DMS79 (cell line): ENCODE measurements at places on chromosomes 4 and X.

GRCh38 chr4:56674984-56675383 is 6.1 kb downstream of the HOPX start:
- peak; percentile 46 for DNase-seq

DNA sequence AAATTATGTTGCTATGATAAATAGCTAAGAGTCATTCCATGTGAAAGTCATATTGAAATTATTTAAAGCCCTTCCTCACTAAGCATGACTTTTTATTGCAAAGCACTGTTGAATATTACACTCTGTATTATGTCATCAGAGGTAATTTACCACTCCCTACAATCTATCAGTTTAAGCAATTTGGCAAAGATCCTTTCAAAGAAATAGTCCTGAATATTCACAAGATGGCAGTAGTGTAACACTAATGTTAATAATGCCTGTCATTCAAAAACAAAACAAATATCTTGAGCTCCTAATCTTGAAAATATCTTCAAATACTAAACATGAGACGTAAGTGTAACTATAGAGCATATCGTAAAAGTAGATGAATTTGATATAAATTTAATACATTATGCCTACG is 208.6 kb upstream of the TECRL start:
- no peak for DNase-seq

DNA sequence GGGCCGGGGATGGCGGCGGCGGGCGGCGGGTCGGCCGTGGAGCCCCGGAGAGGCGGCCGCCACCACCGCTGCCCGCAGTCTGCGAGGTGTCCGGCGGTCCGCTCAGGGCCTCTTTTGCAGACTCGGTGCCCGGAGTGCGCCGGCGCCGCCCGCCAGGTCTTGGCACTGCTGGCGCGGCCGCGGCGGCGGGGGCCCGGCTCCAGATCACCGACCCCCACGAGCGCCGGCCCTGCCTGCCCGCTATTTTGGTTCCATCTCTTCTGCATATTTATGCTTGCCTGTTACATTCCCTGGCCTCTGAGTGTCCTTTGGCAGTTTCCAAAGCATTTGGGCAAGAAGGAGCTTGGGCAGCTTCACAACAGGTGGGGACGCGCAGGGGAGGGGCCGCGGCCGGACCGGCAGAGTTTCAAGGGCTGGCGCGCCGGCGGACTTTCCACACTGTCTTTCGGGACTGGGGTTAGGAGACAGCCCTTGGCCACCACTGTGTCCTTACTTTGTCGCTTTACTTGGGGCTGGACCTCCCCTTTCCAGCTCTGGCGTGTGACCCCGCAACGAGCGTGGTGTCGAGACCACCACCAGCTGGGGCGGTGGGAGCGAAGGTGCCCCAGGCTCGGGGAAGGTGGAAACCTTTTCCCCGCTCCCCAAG is 668 bp upstream of the TAPT1 start:
- DNase-seq, result no peak

DNA sequence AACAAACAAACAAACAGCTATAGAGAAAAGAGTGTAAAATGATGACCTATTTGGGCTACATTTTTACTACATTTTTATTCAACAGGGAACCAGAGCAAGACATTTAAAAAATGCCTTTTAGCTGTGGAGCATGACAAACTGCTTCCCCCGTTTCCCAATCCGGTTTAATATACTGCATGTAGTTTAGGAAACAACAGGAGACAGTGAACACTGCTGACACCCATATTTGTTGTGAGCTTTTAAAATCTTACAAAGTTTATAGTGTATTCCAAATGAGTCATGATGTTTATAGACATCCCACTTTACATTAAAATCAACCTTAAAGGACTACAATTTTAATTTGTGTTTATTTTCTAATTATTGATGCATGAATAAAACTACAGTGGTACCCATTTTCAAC is 1238.3 kb downstream of the TECRL start:
- DNase-seq, result no peak

- DNase-seq, result no peak
These were observed 762.0 kb downstream of the CCSER1 start for GRCh38 chr4:90889171-90889570.

- DNase-seq, result no peak
These were observed 99.8 kb upstream of the GATB start for GRCh38 chr4:151860561-151861093.

DNA sequence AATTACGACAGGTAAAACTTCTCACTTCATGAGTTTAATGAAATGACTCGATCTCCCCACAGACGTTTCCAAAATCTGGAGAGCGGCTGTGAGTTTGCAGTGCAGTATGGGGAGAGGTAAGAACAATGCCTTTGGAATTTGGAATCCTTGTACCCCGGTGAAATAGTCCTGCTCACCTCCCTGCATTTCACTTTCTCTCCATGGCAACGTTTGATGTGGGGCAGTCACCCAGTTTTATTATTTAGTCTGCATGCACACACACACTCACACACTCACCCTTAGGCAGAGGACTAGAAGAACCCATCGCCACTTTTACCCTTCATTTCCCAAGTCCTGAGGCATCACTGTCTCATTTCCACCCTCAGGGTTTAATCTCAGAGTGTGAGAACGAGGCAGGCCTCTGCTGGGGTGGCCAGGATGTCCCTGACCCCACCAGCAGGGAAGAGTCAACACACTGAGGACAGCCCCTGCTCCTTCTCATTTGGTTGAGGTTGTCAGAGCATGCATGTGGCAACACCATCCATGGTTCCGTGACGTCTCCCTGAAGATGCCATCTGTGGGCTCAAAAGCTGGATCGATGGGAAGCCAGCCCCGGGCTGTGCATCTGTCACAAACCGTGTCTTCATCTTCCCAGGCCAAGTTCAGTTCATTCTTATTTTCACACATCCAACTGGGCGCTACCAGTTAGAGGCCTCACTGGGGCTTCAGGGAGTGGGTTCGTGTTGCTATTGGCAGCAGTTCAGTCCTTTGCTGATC is 119.8 kb upstream of the TRIM2 start:
- DNase-seq, result no peak

DNA sequence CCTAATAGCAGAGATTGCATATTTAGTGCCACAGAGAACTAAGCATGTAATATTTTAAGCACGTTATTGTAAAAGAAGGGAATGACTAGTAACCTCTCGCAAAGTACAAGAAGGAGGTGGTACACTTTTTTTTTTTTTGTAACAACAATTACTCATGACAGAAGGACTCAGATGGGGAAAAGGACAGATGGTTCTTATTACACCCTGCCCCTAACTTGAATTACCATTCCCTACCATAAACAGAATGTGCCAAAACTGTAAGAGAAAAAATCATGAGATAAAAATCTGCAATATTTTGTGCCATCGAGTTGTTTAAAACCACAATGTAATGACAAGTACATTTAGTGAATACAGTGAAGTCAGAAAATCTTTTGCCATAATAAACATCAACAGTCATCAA is 33.0 kb upstream of the RAPGEF2 start:
- DNase-seq, result no peak

DNA sequence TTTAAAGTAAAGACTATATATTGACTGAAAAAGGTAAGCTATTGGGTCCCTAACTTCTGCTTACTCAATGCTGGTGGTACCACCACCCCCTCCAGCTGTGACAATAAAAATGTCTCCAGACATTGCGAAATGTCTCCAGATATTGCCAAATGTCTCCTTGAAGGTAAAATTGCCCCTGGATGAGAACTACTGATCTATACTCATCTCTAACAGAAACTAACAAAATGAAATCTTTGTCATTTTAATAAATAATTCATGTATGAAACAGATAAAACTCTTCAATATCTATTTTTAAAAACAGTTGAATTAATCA is 20.1 kb downstream of the CLTRN start:
- DNase-seq, result no peak

DNA sequence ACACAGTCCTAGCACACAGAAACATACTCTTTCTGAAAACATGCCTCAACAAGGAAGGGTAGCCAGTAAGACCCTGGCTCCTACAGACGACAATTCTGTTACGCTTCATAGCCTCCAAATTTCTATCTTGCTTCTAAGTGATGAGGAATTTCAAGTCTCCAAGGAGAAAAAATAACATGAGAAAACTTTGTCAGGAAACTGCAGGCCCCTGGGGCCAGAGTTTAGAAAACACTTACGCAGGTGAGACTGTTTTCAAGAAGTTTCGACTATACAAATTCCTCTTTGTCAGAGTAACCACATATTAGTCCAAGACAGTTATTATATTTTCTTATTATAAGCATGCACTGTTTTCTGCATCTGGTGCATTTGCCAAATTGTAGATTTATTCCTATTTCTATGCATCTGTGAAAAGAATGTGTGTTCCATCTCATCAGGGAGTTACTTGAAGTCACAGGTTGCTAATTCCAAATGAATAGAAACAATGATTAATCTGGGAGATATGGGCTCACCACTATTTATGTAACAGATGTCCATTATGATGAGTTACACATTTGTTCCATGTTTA is 30.3 kb upstream of the HCCS start:
- no peak for DNase-seq

GRCh38 chrX:36583674-36584073 is 424.5 kb upstream of the FAM47C start:
- DNase-seq, result no peak
